ENCODE measurements at places on chromosomes 7 and 10.

DNA sequence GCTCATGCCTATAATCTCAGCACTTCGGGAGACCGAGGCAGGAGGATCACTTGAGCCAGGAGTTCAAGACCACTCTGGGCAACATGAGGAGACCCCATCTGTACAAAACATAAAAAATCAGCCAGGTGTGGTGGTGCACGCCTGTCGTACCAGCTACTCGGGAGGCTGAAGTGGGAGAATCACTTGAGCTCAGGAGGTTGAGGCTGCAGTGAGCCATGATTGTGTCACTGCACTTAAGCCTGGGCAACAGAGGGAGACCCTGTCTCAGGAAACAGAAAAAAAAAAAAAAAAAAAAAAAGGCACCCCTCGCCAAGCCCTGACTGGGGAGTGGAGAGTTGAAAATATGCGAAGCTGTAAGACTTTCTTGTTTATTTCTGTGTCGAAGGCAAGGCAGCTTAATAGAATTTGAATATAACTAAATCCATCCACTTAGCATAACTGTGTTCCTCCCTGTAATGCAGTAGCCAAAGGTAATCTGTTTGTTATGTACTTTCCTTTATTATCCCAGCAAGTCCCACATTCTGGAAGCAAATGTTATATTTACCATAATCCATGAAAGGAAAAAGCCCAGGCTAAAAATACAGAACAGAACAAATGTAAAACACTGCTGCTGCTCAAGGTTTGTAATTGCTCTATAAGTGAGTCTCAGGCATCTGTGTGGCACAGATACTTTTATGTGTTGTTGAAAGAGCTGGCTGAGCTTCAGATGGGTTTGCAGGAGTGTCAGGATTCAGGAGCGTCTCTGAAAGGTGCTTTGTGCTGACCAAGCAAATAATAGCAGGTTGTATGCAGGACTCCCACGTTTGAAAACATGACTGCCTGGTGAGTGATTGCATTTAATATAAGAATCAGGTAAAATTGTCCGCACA is 127.2 kb downstream of the CELF2 start:
- DNase-seq, result no peak

DNA sequence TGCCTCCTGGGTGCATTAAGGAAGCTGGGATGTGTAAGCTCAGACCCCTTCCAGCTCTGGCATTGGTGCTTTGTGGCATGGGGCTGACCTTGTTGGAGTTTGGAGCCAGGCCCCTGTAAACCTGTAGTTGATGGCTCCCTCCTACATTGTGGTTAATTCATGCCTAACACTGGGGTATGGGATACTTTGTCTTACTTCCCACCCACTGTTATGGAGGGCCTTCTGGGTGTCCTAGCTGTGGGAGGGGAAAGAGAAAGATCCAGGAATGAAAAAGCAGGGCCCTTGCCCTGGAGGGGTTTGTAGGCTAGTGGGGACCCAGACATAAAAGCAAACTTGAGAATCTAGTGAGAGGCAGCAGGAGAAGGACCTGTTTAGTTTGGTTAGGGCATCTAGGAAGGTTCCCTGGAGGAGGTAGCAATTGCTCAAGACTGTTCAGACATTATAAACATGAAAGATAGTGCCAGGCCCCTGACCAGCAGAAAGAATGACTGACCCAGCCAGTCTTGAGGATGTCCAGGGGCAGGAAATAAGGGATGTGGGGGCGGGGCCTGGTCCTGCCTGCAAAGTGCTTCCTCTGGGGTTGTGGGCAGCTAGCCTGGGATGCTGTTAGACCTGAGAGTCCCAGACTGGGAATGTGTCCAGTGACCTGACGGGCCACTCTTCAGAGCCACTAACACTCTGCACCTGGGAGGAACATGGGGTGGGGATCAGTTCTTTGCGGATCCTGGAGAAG is 6.6 kb downstream of the ADAMTS14 start:
- no peak for DNase-seq

DNA sequence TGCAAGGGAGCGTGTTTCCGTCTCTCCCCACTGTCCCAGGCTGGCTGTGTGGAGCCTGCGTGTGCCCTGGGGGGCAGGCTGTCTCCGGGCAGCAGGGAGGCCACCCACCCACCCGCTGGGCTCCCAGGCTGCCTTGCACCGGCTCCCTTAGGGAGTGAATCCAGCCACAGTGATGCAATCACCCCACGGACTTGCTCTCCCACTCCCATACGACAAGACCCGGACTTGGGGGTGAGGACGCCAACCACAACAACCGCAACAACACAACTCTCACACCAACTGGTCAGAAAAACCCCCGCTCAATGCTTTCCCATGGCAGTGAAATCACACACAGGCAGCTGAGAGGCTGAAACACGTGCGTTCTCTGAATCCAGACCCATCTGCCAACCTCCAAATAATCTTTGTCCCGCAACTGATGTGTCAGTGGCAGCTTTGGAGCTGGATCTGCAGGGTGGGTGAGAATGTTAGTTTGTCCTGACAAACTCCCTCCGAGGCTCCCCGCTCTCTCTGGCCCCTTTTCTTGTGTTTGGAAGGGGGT is 62.7 kb upstream of the DDC start:
- DNase-seq, result no peak

DNA sequence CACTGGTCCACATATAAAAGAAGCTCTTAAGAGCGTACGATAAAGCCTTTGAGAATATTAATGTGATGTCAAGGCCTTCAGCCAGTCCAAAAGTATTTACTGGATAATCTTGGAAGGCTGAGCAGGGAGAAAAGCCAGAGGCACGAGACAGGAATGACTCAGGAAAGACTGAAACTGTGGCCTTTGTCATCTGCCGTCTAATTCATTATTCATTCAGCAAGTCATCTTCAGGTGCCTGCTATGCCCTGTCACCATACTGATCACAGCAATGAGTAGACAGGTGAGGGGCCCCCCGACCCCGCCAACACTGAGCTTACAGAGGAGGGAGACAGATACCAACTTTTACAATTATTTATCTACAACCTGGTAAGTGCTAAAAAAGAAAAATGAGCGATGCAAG is 78.9 kb downstream of the VOPP1 start:
- no peak for DNase-seq

DNA sequence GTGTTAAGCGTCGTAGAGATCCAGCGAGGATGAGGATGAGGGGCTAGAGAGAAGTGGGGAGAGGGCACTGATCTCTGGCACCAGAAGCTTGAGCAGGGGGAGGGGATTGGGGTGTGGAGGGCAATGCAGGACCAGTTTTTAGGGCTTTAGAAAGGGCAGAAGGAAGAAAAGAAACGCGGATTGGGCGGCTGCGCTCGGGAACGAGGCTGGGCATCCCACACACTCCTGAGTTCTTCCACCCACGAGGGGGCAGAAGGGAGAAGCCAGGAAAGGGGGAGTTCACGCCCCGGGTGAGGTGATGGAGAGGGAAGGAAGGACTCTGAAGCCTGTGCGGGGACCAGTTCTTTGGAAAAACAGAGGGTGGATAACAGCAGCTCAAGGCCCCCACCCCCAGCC is 6.1 kb upstream of the VGF start:
- no peak for DNase-seq

GRCh38 chr10:35986756-35987502 is 344.8 kb upstream of the FZD8 start:
- DNase-seq, result no peak

- no peak for DNase-seq
These were observed 55.9 kb downstream of the ETV1 start for GRCh38 chr7:13933536-13933935.

DNA sequence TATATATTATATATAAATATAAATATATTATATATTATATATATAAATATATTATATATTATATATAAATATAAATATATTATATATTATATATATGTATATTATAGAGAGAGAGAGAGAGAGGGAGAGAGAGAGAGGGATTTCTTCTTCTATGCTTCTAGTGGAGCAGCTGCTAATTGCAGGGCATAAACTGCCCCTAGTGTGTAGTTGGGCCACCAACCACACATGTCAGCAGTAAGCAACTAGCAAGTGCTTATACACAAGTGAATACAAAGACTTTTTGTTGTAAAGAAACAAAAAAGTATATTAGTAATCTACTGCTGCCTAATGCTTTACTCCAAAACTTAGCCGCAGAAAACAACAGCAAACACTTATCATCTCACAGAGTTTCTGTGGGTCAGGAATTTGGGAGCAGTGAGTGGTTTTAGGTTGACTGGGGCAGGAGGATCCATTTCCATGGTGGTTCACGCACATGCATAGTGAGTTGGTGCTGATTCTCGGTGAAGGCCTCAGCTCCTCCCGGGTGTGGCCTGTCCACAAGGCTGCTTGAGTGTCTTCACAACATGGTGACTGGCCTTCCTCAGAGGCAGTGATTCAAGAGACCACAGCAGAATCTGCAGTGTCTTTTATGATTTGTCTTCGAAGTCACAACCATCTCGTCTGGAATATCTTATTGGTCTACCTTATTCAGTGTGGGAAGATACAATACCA is 25.5 kb upstream of the BAG3 start:
- DNase-seq, result no peak

GRCh38 chr7:130838738-130839137 is 104.7 kb upstream of the KLF14 start:
- DNase-seq, result no peak

- DNase-seq, result no peak
These were observed 131.9 kb downstream of the SDK1 start for GRCh38 chr7:3432911-3433310.

- no peak for DNase-seq
These were observed 65.4 kb upstream of the DNAJB6 start for GRCh38 chr7:157271315-157271990.

- peak; percentile 71 for DNase-seq
These were observed 21.6 kb downstream of the FZD1 start for GRCh38 chr7:91285696-91286355.

DNA sequence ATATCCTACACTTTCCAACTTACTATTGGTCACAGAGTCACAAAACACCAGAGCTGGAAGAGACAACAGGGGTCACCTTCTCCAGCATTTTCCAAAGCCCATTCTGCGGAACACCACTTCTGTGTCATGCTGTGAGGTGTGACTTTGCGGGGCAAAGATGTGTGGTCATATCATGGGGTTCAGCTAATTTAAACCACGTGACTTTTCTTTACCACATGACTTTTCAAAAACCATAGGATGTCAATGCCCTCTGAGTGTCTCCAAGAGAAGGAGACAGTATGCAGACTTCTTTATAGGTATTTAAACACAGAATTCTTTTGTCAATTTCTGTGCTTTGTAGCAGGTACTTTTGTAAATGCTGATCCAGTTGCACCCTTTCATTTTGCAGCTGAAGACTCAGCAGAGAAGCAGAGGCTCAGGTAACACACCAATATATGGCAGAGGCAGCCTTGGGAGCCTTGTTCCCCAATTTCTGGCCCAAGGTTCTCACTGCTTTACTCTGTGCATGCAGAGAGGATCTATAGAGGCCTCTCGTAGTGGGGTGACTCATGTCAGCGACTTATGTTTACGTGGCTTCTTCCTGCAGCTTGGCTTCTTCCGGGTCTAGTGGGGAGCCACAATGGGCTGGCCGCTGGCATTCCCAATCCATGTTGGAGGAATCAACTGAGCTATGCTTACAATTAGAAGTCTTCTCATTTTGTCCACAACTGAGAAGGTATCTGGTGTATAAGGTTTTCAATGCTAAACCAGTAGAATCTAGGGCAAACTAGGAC is 104.0 kb upstream of the RHOBTB1 start:
- no peak for DNase-seq

GRCh38 chr10:22583683-22584082 is 130.7 kb downstream of the PIP4K2A start:
- no peak for DNase-seq

DNA sequence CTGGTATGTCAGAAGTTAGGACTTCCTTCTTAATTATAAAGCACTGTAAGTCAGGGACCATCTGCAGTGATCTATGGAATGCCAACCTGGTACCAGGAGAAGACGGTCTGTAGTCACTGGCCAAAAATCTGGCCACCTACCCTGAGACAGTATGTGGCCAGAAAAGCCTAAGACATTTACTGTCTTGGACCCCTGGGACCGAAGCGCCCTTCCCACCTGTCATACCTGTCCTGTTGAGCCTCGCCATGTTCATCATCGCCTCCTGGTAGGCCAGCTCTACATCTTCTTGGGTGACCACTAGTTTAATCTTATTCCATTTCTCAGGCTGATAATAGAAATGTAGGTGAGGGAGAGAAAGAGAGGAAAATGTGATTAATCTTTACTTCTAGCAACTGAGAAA is 20.0 kb downstream of the SEPHS1 start:
- no peak for DNase-seq

GRCh38 chr7:139361523-139361922 is 1.8 kb downstream of the LUC7L2 start:
- DNase-seq, result no peak

DNA sequence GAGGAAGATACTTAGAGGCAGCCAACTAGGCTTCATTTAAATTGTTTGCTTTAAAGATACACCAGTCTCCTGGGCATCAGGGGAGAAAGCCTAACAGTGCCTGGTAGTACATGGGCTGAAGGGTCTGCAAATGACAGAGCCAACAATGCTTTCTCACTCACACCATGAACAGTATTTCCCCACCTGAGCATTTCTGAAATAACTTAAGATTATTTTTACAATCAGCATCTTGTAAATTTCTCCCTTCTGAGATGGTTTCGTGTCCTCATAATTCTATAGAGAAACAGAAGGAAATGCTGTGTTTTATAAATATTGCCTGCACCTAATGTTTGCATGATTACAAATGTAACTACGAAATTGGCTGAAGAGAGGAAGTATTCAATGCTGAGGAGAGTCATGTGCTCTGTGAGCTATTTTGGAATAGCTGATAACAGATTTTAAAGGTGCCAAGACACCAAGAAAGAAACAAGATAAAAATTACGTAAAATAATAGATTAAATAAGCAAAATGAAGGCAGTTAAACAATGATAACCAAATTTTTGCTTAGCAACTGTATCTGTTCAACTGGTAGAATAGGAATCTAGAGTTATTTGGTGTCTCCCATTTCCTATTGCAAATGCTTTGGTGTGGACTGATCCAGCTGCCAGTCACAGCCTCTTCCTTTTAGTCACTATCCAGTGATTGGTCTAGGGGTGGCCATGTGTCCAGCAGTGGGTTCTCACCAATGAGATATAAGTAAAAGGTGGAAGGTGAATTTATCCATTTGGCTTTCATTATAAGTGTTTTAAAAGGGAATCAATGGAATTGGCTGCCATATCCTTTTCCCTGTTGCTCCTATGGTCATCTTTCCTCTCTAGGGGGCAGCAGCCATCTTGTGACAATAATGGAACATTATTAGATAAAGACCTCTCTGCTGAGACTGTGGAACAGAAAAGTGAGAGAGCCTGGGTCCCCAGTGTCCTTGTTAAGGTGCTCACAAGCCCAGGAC is 167.9 kb upstream of the SLC26A5 start:
- DNase-seq, result no peak

DNA sequence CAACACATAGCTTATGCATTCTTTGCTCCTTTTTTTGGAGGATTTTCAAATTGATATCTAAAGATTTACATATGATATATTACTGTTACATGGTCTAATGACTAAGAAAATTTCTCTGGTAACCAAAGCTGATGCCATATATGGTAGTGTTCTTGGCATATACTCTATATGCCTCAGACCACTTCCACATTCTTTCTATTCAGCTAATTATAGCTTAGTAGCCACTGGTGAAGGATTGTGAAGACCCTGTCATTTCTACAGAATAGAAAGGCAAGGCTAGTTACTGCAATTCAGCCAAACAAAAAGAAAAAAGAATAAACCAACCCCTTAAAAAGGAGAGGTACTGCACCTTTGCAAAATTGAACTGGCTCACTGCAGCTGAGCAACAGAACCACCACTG is 3.7 kb downstream of the PURB start:
- no peak for DNase-seq

All from DMS79 treated with DMSO at 0.1 percent for 48 hours (cell line).